Posterior cingulate gyrus (tissue), 11 donors: ENCODE measurements at places on chromosomes 5 and 9.

GRCh38 chr9:120926397-120926928 lies at the start of gene TRAF1:
Gene TRAF1 (minus strand): TSS chr9:120926796. CDS start chr9:120926075, 721 bp downstream.
- DNase-seq = no peak

DNA sequence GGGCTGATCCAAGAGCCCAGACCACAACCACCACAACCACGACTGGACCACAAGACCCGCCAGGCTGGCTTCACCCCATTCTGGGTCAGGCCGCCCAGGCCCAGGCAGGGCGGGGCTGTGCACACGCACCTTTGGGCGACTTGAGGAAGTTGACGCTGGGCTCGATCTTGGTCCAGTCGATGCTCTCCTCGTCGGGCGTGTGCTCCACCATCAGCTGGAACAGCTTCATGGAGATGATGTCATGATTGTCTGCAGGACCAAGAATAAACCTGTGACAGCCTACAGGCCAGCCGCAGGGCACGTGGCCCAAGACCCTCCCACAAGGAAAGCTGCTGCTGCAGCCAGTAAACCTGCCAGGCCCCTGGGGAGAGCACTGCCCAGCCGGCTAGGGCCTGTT lies 17.3 kb downstream of the LMAN2 start:
- peak; percentile 43 for DNase-seq

- DNase-seq = no peak
Measured at GRCh38 chr5:91635950-91636734, 253.0 kb upstream of the ARRDC3 start.

- no peak for DNase-seq
Measured at GRCh38 chr5:114430532-114430931, 68.7 kb downstream of the KCNN2 start.

GRCh38 chr9:125532412-125532811 lies 174.6 kb downstream of the MAPKAP1 start:
- no peak for DNase-seq

DNA sequence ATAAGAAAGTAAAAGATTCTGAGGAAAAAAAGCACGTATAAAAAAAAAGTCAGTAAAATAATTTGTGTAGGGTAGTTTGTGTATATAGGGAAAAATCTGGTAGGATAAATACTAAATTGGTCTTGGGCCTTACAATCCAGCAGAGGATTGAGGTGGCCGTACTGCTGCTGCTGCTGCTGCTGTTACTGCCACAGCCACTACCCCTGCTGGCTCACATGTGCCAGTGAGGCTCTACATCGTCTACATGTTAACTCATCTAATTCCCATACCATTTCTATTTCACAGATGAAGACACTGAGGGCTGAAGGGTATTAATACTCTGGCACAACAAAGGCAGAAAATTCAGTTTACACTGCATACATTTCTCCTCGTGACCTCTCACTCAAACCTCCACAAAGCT lies 928.5 kb downstream of the TLE4 start:
- no peak for DNase-seq

DNA sequence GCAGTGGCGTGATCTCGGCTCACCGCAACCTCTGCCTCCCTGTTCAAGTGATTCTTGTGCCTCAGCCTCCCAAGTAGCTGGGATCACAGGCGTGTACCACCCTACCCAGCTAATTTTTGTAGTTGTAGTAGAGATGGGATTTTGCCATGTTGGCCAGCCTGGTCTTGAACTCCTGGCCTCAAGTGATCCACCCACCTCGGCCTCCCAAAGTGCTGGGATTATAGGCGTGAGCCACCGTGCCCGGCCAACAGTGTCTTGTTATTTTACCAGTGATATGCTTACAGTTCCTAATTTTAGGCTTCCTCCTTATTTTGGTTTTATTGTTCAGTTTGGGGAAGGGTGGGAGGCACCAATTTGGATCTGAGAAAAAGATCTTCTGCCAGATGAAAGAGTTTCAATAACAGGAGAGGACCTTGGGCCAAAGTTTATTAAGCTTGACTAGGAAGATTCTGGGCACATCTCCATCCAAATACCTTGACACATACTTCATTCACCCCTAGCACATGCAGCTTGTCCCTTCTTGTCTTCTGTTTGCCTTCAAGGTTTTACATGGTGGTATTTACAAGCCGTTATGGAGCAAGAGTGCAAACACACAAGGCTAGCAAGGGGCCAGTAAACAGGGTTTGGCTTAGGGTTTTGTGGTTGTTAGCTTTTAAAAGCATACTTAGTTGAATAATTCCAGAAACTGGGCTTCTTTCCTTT lies 168.1 kb upstream of the DMRT1 start:
- DNase-seq = no peak

DNA sequence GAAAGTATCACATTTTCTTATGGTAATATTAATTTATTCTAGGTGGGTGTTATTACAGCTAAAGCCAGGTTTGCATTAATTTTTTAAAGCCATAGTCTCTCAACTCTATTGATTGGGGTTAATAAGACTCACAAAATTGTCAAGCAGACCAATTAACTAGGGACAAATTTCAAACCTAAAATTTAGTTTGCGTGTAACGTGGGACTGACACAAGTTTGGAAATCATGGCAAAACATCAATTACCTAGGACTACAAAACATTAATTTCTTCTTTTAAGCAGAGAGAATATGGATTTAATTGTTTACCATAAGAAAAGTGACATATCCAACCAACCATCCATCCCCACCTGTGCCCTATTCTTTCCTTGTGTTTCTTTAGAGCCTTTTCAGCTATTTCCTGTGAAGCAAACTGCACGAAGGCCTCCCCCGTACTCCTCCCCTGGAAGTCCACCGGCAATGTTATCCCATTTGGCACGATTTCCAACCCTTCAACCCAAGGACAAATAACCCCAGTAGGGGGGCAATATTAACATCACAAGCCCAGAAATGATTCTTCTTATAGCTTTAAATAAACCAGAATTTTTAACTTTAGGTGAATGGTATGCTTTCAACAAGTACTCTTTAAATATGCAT lies 4.4 kb downstream of the HNRNPH1 start:
- no peak for DNase-seq
